ENCODE measurements at places on chromosomes 2 and 18.

- no peak for DNase-seq
Observed at GRCh38 chr18:9546468-9546867, 67.9 kb downstream of the PPP4R1 start.

- no peak for DNase-seq
Observed at GRCh38 chr2:105447476-105447875, 48.6 kb upstream of the FHL2 start.

DNA sequence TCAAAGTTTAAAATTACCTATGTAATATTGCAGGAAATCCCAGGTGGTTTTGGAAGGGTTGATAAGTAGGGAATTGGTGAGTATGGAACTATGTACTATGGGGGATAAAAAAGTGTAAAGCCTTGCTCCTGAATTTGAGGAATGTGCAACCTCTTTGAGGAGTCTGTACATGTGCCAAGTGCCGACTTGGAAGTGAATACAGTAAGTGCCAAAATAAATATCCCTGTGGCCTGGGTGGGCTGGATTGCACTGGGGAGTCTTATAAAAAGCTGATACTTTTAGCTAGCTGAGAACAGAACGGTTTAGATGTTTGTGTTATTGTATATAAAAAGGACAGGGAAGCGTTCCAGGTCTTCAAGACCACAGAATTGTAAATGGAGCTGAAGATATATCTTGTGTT lies 317.1 kb upstream of the LRRTM1 start:
- DNase-seq: no peak

- no peak for DNase-seq
Observed at GRCh38 chr18:58223717-58224424, 179.8 kb downstream of the NEDD4L start.

DNA sequence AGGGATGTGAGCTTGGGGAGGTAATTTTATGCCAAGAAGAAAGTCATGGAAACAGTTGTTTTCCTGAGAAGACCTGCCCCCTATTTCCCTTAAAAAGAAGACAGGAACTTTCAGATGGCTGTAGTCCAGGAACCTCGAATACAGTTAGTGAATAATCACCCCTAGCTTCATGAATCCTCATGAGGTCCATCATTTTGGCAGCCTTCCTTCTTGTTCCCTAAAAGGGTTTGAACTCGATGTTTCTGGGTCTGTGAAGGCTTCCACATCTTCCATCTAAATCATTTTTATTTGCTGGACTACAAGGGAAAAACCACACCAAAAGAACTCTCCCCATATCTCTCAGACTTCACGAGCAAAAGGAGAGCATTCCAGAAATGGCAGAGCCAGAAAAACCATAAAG lies 290.8 kb downstream of the SLC4A3 start:
- no peak for DNase-seq

DNA sequence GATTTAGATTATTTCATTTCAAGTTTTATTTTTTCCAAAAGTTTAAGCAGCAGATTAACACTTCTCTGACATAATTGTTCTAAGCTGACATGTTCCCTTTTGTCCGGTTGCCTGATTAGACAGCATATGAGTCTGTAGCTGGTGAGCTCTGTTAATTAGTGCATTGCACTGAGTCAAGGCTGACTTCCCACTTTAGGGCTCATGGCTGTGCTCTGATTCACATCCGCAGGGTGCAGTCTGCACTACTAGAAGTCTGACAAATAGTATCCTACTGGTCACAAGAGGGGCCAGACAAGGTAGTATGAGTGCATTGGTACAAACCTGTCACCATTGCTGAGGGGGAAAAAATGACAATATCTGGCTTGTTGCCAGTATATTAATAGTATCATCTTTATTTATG lies 443.9 kb upstream of the ZNF804A start:
- no peak for DNase-seq

GRCh38 chr2:197514754-197515153 lies 1.1 kb upstream of the MOB4 start:
- DNase-seq: no peak

DNA sequence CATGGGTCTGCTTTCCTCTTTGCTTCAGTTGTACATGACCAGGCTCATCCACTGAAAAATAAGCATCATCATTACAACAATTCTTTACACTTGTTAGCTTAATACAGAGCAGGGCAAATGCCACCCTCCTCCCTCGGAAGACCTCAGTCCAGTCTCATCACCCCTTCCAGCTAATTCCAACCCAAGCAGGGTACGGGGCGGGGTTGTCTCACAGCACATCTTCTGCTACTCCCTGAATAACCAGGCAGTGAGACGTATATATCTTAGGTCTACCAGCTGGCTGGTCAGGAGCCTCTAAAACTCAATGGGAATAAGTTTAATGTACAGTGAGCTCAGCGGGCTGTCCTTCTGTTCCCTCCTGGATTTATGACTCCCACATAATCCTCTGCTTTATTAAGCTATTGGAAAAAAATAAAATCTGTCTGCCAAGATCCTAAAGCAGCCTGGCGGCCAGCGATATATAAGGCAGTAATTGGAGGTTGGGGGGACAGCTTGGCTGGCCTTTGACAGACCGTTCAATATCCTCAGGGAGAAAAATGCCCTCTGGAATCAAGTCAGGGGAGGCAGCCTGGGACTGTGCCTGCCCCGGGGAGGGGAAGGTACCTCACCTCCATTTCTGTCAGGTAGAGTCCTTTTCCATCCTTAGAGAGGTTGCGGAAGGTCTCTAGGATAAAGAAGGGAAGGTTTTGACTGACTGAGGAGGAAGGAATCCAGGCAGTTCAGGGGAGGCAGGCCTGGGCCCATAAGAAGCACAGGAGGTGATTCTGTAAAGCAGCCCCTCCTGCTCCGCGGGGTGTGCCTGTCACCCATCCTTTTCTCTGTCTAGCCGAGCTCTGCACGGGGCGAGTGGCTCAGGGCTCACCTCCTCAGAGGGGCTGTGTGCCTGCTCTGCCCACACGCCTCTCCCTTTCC lies 76.3 kb downstream of the CAPN13 start:
- no peak for DNase-seq

DNA sequence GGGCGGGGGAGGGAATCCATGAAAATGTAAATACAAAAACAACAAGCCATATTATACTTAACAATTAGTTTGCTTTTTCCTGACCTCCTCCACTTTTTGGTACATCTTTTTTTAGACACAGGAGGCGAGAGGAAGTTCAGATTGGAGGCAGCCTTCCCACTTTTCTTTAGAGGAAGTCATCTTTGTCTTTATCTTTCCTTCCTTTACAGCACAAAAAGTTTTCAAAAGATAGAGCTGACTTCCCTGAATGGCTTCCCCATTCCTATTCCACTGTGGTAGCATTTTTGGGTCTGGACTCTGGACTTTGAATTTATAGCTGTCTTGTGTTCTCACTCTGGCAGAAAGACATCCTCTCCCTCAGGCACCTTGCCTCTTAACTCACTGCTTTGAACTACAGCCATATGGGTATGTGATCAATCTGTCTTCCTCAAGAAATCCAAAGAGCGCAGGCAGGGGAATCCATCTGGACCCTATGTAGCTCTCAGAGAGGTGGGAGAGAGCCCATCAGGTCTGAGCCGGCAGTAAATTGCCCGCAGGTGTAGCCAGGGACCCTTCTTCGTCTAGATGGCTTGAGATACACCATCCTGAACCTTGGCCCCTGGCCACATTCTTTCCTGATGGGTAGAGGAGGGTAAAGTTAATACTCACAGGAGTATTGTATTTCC lies 101.9 kb downstream of the AQP4 start:
- DNase-seq: no peak

DNA sequence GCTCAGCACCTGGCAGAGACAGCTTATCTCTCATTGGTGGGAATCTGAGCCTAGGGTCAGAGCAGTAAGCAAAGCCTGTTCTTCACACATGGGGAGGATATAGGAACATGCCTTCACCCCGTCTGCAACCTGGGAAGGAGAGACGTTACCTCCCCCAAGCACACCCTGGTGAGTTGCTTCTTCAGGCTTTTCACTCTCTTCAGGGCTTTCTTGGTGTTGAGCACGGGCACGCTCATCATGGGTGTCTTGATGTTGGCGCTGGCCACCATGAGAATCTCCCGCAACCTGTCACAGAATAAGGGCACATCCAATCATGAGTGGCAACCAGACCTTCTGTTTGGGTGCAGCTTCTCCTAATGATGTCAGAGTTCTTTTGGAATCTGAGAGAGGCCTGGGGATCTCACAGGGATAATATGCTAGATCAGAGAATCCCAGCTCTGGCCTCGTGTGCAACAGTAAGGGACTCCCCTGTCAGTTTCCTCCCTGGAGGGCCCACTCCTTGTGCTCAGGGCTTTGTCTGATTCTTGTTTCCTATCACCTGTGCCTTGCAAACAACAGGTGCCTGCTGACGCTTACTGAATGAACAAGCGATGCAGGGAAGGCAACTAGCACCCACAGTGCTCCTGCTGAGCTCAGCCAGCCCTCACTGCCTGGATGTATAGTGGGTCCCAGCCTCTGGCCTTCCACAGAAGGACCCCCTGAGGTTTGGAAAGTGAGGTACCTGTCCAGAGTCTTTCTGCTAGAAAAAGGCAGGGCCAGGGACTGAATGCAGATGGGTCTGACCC lies 66.3 kb downstream of the POLR1A start:
- DNase-seq: no peak

DNA sequence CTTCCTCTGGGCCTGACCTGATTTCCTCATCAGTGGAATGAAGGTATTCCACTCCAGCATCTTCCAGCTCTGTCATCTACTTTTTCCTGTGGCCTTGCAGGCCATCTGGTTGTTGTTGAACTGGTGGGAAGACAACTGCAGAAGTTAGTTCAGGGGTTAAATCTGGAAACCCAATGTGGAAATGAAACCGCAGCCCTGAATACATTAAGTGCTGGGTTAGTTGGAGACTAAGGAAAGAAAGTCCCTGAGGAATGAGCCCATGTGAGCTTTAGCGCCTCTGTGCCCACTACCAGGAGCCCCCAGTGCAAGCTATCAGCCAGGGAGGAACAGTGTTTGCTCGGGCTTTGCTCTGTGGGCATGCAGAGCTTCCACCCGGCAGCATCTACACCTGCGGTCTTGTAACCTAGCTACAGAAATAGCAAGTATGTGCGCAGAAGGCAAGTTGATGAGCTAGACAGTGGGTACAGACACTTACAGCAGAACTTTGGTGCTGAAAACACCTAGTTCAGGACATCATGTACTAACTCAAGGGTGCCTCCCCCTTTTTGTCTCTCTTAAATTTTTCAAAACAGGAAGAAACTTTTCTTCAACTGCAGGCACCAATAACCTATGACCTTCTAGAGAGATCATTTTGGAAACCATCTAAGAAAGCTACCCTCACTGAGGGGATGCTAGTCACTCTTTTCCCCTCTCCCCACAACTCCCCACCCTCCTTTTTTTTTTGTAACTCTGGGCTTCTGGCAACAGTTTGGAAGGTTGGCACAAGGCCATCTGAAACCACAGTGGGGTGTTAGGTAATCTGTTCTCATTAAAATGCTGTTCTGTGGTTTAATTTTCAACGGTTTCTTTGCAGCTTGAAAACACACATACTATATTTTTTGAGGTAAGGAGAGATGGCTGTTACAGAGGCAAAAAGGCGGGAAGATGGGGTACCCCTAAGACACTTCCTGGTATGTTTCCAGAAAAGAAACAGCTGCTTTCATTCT lies 18.3 kb upstream of the CXCR4 start:
- no peak for DNase-seq

- DNase-seq: no peak
Observed at GRCh38 chr18:78792094-78792493, 187.5 kb upstream of the SALL3 start.

GRCh38 chr18:3060667-3061580 lies 48.0 kb upstream of the LPIN2 start:
- no peak for DNase-seq

- DNase-seq: no peak
Observed at GRCh38 chr2:64398516-64399129, 55.3 kb upstream of the LGALSL start.

- no peak for DNase-seq
Observed at GRCh38 chr2:129056309-129056958, 737.8 kb upstream of the HS6ST1 start.

DNA sequence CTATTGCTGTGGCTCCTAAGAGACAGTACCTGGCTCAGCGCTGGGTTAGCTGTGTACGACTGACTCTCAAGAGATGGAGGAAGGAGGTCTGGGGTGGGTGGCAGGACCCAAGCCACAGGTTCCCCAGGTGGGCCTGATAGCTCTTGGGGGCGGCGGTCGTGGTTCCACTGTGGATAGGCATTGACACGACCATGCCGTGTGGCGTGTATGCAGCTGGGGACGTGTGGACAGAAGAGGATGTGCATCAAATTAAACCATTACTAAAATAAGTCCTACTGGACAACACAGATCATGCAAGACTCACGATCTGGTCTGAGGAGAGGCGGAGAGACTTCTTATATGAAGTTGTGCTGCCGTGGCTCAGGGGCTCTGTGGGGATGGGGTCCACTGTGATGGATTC lies 78.1 kb downstream of the EMILIN2 start:
- DNase-seq: no peak

- DNase-seq: no peak
Observed at GRCh38 chr18:61062258-61062657, 271.0 kb upstream of the CDH20 start.

DNA sequence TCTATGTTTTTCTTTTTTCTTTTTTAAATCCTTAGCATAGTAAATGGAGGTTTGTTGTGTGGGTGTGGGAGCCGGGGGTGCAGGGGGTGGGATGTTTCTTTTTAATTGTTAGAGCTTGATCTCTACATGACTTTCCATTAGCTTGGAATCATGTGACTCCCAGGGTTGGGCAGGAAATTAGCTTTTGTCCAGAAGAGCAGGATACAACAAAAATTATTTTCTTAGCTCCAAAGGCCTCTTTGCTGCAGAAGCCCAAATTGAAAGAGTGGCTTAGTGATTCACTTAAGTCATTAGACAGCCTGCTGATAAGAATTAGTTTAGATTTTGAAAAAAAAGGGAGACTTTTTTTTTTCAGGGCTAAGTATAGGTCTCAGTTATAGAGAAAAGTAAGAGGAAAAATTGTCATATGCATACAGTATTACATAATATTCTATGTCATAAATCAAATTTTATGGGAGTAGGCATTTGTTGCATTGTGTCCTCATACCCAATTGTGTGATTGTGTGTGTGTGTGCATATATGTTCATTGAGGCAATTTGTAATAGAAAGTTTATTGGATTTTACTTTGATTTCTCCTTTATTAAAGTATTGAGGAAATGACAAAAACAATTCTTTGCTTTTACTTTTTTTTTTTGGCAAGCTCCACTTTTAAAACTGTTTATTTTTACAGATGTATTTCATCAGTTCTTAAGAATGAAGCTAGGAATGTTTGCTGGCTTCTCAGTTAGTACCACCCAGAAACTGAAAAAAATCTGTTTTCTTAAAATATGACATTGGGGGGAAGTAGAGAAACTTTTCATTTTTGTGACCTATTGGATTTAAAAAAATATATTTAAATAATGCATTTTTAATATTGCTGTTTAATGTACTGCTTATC lies 47.4 kb downstream of the TSPYL6 start:
- DNase-seq: no peak

- DNase-seq: peak; percentile 23
Observed at GRCh38 chr2:55175254-55176093, 56.6 kb downstream of the CLHC1 start.

GRCh38 chr18:68779169-68779568 lies 18.7 kb upstream of the CCDC102B start:
- DNase-seq: no peak

DNA sequence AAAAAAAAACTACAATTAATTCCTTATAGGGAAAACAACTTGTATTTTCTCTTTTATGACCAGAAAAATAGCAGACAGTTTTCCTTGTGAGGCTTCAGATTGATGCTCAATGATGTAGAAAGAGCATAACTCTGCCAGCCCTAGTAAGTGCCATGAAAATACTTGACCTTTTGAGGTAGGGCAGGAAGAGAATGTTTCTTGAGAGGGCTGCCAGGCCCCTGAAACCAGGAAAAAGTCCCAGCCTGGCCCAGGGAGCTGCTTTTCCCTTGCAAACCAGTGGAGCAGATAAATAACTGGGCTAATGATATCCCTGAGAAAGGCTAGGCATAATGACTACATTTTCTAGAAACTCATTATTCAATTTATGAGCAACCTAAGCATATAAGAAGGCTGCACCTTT lies 126.8 kb downstream of the SLC8A1 start:
- no peak for DNase-seq

Data from C1 segment of cervical spinal cord (tissue), 14 donors.